ENCODE measurements at places on chromosomes 1 and 21.

DNA sequence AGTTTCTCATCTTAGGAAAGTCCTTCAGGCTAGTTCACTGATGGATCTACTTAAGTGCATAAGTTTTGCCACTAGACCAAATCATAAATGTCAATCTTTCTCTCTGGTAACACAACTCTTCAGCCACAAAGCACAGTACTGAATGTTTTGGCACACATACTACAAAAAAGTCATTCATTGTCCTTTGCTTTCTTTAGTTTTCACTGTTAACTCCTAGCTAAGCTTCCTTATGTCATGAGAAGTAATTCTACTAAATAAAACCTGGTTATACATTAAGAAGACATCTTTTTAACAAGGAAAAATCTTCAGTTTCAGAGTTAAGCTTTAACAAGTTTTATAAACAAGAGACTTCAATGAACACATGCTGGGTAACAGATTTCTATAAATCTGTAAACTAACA lies 379.2 kb upstream of the NFIA start:
- DNase-seq, result no peak

GRCh38 chr1:192776998-192777397 lies 31.8 kb upstream of the RGS2 start:
- DNase-seq, result no peak

- DNase-seq, result no peak
Observed at GRCh38 chr1:247347477-247348222, 16.0 kb upstream of the ZNF496 start.

DNA sequence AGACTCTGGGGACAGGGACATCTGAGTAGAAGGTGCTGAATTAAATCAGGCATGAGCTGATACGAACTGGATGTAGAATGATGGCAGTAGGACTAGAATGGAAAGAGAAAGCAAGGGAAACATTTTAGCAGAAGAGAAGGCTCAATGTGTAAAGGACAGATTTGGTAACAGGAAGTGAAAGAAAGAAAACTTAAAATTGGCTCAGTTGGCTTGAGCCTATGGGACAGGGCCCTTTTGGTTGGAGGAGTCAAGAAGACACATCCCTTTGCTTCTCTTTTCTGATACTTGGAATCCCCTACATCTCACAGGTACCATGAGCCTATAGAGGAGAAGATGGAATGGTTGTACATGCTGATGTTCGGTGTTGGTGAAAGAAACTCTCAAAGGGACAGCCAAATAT lies 300.6 kb upstream of the PLXNA2 start:
- no peak for DNase-seq

DNA sequence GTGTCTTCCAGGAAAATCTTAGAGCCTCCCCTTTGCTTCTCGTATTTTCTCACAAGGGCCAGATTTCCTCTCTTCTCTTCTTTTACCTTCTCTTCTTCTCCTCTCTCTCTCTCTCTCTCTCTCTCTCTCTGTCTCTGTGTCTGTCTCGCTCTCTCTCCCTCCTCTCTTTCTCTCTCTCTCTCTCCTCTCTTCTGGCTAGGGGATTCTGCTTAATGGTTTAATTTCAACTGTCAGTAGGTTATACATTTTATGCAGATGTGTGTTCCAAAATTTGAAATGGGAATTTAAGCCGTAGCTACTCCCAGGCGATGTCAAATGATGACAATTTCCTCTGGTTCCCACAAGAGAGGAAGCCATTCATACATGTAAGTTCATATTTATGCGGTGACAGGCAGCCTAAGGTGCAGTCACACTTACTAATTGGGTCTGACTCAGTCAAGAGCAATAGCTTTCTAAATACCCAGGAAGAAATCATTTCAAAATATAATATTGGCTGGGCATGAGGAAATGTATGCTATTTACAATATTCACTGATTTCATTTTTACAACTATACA lies 1.4 kb downstream of the DSCAM start:
- DNase-seq, result no peak

DNA sequence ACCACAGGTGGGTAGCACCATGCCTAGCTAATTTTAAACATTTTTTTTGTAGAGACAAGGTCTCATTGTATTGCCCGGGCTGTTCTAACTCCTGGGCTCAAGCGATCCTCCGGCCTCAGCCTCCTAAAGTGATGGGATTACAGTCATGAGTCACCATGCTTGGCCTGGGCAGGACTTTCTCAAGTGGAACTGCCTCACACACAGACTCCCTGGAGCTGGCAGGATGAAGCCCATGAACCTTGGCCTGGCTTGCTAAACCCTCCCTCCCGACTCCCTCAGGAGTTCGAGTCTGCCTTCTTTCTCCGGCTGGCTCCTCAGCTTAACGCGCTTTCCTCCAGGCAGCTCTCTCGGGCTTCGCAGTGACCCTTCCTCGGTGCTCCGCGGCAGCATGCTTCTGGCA lies 7.7 kb upstream of the ECE1 start:
- no peak for DNase-seq

- no peak for DNase-seq
Observed at GRCh38 chr21:35316933-35317332, 267.8 kb upstream of the RUNX1 start.

DNA sequence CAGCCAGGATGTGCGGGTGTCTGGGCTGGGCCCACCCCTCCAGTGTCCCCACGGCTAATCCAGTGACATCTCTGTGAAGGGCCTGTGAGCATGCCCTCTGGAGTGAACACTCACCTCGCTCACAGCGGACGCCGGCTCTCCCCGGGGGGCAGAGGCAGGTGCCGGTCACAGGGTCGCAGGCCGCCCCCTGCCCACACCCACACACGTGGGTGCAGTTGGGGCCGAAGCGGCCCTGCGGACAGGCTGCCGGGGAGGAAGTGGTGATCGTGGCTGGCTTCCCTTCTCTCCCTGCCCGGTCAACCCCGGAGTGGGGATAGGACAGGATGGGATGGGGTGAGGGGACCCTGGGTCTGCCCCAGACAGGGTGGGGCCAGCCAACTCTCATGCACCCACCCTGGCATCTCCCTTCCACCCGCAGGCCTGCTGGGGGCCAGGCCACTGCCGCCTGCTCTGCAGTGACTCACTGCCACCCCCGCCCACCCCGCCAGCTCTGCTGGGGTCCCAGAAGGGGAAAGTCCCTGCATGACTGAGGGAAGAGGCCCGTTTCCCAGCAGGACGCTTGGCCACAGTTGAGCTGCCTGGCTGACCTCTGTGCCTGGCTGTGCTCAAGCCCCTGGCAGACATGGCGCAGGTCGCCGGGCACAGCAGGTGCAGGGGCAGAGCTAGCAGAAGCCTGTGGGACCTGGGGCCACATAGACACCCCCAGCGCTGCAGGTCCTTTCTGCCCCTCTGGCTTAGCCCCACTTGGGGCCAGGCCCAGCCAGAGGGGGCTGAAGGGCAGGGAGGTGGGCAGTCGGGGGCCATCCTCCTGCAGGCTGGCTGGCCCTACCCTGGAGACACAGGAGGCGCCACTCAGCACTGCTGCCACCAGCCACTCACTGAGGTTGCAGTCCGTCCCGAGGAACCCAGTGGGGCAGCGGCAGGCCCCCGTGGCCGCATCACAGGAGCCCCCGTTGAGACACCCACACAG lies 41.6 kb downstream of the ARHGEF16 start:
- no peak for DNase-seq

- no peak for DNase-seq
Observed at GRCh38 chr21:28196981-28197380, 795.7 kb downstream of the LTN1 start.

GRCh38 chr1:108502138-108502537 lies 52.0 kb downstream of the NBPF6 start:
- DNase-seq, result no peak

- no peak for DNase-seq
Observed at GRCh38 chr1:153337980-153338853, 10.4 kb downstream of the PGLYRP4 start.

- DNase-seq, result no peak
Observed at GRCh38 chr1:9721606-9722377, 70.3 kb downstream of the PIK3CD start.

DNA sequence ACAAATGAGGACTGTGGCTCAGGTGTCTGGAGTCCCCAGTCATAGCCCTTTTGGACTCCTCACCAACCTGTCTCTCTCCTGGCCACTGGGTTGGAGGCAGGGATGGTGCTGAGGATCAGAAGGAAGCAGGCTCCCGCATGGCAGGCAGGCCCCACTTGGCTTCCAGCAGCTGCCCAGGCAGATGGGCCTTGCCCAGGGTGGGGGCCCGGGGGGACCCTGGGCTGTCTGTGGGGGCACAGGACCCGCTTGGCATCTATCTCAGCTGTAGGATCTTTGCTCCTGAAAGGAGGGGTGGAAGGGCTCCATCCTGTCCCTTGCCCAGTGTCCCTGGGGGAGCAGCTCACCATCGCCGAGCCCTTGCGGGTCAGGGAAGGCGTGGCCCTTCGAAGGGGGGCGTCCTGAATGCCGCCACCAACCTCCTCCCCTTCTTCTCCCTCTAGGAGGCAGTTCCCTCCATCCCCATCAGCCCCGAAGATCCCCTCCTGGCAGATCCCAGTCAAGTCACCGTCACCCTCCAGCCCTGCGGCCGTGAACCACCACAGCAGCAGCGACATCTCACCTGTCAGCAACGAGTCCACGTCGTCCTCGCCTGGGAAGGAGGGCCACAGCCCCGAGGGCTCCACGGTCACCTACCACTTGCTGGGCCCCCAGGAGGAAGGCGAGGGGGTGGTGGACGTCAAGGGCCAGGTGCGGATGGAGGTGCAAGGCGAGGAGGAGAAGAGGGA lies 154.5 kb downstream of the PEX14 start:
- DNase-seq, result no peak

GRCh38 chr21:15370462-15370975 lies 305.7 kb upstream of the NRIP1 start:
- DNase-seq, result no peak

DNA sequence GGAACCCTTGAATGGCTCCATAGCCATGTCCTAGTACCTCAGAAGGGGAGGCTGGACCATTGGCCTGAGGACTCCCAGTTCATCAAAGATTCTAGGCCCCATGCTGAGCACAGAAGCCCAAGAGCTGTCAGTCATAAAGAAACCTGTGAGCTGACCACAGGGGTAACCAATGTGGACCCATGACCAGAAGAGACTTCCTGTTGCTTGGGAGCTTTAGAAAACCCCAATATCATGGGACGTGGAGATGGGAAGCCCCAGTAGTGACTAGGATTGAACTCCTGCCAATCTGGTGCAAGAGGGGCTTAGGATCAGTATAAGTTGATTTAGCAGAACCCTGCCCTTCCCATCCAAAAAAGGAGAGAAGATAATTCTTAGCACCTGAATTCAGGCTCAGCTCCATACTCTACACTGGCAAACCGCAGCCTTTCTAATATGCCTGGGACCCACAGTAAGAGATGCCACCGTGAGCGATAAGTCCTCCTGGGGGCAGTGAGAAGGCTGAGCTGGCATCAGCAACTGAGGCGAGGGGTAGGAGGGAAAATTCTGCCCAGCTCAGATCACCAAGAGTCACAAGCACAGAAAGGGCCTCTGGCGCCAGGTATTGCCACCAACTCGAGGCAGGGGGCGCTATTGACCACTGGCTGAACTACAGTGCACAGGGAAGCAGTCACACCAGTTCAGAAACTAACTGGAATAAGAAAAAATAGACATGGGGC lies 108.9 kb downstream of the CAPN8 start:
- DNase-seq, result peak; percentile 2

GRCh38 chr1:60861961-60862567 lies 220.3 kb upstream of the NFIA start:
- no peak for DNase-seq

DNA sequence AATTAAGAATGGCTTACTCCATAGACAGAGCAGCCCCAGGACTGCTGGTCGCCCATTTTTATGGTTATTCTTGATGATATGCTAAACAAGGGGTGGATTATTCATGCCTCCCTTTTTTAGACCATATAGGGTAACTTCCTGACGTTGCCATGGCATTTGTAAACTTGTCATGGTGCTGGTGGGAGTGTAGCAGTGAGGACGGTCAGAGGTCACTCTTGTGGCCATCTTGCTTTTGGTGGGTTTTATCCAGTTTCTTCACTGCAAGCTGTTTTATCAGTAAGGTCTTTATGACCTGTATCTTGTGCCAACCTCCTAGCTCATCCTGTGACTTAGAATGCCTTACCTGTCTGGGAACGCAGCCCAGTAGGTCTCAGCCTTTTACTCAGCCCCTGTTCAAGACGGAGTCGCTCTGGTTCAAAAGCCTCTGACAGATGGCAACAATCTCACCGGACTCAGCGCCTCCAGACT lies 5.2 kb upstream of the AGPAT3 start:
- DNase-seq, result no peak

DNA sequence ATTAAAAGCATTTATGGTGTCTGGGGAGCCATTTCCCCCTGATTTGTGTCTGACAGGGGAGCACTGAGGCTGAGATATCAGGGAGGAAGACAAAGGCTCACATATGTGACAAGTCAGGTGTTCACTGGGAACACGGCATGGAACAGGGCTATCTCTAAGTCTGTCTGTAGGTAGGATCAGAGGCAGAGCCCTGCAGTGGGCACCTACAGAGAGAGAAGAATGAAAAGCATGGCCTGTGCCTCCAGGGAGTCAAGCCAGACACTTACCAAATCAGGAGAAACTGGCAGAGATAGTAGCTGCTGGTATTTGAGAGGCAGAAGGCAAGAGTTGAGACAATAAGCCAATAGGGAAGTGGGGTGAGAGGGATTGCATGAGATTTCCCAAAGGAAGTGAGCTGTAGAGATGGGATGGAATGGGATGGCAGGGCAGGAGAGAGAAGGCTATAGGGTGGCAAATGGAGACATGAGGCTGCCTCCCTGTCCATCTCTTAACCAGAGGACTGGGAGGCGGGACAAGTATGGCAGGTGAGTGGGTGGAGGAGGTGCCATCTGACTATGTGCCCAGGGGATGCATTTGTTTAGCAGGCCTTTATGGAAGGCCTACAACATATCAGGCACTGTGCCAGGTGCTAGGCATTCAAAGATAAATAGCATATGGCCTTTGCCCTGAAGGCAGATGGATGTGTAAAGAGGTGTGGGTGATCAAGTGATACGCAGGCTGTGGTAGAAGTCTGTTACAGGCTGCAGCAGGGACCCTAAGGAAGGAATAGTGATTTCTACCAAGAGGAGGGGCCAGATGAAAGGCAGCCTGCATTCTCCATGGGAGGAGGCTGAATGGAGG lies 136.2 kb upstream of the IPO9 start:
- no peak for DNase-seq

- no peak for DNase-seq
Observed at GRCh38 chr21:29233256-29233546, 65.5 kb upstream of the BACH1 start.

DNA sequence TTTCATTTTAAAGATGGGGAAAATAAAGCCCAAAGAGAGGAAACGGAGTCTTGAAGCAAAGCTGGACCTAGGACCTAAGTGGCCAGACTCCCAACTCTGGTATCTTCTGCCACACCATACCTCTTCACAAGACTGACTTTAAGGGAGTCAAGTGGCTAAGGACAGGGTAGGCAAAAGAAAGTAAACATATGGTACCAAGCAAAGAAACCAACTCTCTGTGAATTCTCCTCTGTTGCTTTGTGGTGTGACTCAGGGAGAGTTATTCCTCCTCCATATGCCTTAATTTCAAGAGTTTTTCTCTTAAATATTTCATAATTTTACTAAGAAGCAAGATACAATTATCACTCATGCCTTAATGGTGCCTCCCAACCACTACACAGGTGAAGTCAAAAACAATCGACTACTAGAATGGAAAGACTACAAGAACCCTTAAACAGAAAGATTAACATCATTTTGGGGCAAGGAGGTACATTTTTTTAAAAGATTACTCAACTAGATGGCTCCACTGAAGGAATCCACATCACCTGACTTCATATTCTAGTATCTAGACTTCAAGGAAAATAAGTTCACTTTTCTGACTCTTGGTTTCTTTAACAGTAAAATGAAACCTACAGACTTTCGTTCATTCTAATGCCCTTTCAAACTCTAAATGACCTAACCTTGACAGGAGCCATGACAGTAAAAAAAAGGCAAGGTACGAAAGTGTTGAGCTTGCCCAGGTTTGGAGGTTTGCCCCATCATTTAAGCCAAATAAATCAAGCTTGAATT lies 44.2 kb downstream of the LUZP1 start:
- no peak for DNase-seq

GRCh38 chr1:5906116-5906515 lies 86.1 kb downstream of the NPHP4 start:
- no peak for DNase-seq
